NCI-H1105 treated with DMSO at 0.1 percent for 48 hours (cell line): ENCODE measurements at places on chromosomes 3 and 15.

DNA sequence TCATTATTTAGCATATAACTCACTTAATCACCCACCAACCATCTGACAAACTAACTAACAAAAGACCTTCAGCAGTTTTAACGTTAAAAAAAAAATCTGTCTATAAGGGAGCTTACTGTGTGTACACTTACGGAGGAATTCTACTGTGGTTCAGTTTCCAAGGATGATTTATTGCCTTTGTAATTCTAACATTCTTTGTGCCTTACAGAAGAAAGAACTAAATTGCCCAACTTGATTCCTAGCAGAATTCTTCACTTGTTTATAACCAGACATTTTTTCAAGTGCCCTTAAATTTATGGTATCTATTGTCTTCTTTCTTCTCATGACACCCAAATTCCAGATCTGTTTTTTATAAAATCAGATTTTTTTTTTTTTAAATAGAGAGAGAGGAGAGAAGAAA is 119.7 kb upstream of the IGSF10 start:
- no peak for DNase-seq

GRCh38 chr3:159232966-159233365 is 431.1 kb downstream of the MFSD1 start:
- DNase-seq: no peak

- no peak for DNase-seq
Observed at GRCh38 chr15:77975332-77976094, 102.0 kb downstream of the TBC1D2B start.

- DNase-seq: no peak
Observed at GRCh38 chr3:30146978-30147377, 459.4 kb upstream of the TGFBR2 start.

GRCh38 chr15:56942118-56942517 is 23.7 kb downstream of the TCF12 start:
- DNase-seq: no peak

- no peak for DNase-seq
Observed at GRCh38 chr15:45827766-45828165, 192.9 kb downstream of the SQOR start.

- no peak for DNase-seq
Observed at GRCh38 chr3:78977073-78977472, 790.7 kb downstream of the ROBO1 start.

DNA sequence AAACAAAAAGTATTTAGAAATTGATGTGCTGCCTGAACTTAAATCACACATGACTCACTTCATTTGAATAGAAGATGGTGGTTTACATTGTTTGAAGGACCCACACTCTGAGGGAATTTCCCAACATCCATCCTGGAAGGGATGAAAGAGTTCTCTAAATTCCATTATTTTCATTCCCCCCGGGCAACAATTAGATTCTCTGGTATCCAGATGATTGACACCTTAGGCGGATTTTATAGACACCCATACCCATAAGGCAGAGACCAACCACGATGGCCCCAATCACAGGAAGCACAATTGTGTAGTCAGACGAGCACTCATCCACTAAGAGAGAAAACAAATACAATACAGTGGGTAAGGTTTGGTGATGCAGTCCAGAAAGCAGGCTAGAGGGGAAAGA is 24.6 kb upstream of the MCCC1 start:
- no peak for DNase-seq

- DNase-seq: no peak
Observed at GRCh38 chr3:123318374-123318773, 116.6 kb downstream of the SEC22A start.

DNA sequence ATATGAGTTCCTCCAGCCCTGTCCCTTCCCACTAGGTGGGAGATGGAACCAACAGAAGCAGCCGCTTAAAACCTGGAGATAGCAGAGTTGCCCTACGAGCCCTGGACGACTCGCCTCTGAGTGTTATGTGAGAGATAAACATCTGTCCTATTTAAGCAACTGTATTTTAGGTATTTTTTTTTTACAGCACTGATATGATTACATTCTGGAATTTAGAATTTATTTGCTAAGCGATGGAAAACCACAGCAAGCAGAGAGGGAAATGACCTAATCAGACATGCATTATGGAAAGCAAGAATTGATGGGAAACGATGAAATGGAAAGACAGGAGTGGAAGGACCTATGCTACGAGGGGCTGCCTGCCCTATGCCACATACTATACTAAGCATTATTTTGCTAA is 379.0 kb upstream of the IL12A start:
- DNase-seq: no peak

GRCh38 chr3:193744048-193744821 is 151.2 kb downstream of the OPA1 start:
- DNase-seq: no peak

- no peak for DNase-seq
Observed at GRCh38 chr3:28816017-28816416, 464.9 kb upstream of the RBMS3 start.

DNA sequence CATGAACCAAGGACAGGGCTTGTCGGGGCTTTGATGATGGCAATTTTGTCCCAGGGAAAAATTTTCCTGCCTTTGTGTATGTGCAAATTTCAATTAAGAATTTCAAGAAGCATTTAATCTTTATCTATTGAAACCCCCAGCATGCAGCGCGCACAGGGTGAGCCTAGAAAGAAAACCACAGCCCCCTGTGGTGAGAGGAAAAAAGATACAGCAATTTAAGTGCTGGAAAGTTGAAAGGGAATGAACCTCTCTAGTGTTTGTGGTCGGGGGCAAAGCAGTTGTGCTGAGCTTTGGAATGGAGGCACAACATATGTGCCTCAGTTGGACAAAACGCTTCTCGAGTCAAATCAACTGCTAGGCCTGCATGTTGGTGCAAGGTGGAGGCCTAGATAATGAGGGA is 111.8 kb upstream of the C15orf61 start:
- peak; percentile 71 for DNase-seq

DNA sequence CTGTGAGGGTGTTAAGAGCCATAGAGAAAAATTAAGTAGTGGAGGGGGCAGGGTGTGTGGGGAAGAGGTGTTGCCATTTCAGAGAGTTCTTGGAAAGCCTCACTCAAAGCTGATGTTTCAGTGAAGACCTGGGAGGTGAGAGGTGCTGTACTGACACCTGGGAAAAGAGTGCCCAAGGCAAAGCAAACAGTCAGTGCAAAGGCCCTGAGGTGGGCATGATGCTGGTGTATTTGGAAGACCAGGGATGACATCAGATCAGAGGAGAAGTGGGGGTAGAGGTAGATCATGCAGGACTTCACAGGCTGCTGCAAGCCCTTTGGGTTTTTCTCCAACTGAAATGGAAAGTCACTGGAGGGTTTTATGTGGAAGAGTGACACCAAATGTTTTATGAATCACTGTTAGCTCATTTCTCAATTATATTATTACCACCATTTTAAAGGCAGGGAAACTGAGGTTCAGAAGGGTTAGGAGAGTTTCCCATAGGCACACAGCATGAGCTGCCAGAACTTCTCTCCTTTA is 42.8 kb upstream of the SMAD3 start:
- no peak for DNase-seq

- DNase-seq: peak; percentile 55
Observed at GRCh38 chr3:161274691-161275298, 53.7 kb downstream of the NMD3 start.

DNA sequence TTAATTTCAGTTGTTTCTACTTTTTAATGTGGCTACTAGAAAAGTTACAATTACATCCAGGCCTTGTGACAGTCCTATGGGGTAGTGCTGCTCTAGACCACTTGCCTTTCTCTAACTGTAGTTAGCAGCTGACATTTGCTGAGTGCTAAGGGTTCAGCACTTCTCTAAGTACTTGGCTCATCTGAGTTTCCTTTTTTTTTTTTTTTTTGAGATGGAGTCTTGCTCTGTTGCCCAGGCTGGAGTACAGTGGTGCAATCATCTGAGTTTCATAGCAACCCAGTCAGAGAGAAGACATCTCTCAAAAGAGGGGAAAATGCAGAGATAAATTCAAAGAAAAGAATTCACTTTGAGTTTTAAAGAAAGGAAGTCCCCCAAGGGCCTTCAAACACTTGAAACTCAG is 130.8 kb downstream of the MYLK start:
- no peak for DNase-seq

GRCh38 chr3:170330366-170330765 is 27.1 kb upstream of the SKIL start:
- no peak for DNase-seq

GRCh38 chr3:186526256-186526606 is 17.9 kb downstream of the CRYGS start:
- DNase-seq: no peak

- DNase-seq: no peak
Observed at GRCh38 chr3:141262308-141262705, 30.7 kb downstream of the PXYLP1 start.

- DNase-seq: no peak
Observed at GRCh38 chr3:130395916-130396315, 50.4 kb downstream of the COL6A5 start.

DNA sequence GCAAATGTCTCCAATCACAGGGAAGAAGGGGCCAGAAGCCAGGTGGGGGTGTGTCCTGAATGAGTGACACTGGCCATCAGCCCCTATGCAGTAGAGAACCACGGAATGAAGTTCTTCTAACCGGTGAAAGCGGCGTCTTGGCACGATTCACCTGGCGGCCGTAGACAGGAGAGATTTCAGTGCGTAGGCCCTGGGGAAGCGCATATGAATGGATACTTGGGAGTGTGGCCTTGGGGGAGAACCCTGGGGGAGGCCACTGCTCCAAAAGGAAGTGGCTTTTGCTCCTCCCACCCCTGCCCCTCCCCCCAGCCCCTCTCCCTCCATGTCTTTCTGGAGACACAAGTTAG is 43.6 kb downstream of the RBPMS2 start:
- DNase-seq: no peak

DNA sequence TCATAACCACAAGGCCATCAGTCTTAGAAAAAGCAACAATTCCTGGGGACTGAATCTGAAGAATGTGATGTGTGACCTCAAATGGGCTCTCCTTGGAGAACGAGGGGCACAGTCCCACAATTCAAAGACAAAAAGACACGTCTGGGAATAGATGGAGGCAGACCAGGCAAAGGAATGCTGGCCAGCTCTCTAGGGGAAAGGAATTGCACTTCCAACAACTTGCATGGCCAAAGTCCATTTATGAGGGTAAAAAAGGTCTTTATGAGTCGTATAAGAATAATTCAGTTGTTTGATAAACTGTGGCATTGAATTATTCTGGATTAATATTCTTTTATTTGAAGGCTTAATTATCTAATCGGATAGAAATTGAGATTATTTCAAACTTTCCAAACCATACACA is 180.5 kb upstream of the FEZF2 start:
- no peak for DNase-seq

- no peak for DNase-seq
Observed at GRCh38 chr15:80822256-80822655, 43.1 kb downstream of the CEMIP start.

- DNase-seq: no peak
Observed at GRCh38 chr15:66786708-66787488, 84.9 kb downstream of the SMAD6 start.

GRCh38 chr3:45965653-45966052 is 22.4 kb downstream of the CXCR6 start:
- no peak for DNase-seq

GRCh38 chr3:149554826-149555225 is 80.3 kb downstream of the TM4SF4 start:
- no peak for DNase-seq

GRCh38 chr15:62171882-62172281 is 6.8 kb upstream of the C2CD4B start:
- no peak for DNase-seq

GRCh38 chr3:11643201-11643603 is 513 bp downstream of the VGLL4 start:
- no peak for DNase-seq

DNA sequence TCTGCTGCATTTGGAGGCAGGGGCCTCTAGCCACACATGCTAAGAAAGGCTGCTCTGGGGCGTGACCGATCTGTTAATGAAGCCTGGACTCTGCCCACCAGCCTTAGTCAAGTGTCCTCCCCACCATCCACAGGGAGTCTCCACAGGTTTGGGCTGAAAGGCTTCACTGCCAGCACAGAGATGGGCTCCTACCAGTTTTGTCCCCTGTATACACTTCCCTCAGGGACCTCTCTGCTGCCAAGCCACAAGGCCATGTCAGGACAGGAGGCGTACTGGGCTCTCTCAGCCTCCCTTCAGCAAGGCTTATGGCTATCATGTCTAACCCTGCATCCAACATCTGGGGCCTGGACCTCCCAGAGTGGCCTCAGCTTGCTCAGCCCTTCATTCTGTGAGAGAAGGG is 23.5 kb downstream of the KIF9 start:
- DNase-seq: no peak

GRCh38 chr15:80199869-80200268 is 47.1 kb downstream of the FAH start:
- DNase-seq: no peak

GRCh38 chr3:9879830-9880549 is at the start of gene CIDEC:
CIDEC (minus strand) TSS chr3:9880253; CDS start chr3:9878486, 1,767 bp downstream.
- no peak for DNase-seq

- no peak for DNase-seq
Observed at GRCh38 chr3:53259427-53260259, 3.8 kb upstream of the TKT start.

DNA sequence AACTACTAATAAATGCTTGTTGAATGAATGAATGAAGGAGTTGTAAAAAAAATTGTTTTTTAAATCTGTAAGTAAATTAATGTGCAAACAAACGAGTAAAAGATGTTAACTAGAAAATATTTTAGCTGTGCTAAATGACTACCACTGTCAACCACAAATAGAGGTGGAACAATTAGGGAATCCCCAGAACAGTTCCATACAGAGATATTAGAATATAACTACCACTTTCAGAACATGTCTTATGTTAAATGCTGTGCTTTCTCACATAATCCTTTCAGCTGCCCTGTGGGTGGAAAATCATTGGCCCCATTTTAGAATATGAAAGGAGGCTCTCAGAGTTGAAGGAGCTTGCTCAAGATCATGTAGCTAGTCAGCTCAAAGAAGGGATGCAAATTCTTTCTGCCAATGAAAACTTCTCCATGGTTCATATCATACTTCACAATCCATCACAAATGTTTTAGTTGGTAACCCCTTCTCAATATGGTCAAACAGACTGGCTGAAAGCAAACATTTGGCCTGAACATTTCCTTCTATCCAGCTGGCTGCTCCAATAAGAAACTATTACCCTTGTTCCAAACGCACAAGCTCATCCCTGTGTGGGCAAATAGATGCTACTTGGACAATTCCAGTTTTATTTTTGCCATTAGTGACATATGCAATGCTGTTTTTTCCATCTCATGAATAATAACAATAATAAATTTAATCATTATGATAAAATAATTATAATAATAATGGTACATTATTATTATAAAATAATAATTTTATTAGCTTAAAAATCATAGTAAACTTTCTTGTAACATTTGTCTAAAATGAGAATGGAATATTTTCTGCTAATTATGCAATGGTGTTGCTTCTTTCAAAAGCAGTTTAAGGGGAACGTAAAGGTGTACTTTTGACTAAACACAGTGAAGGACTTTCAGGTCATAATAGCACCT is 290.4 kb upstream of the STT3B start:
- DNase-seq: no peak

GRCh38 chr3:106114220-106114619 is 245.4 kb upstream of the CBLB start:
- no peak for DNase-seq

DNA sequence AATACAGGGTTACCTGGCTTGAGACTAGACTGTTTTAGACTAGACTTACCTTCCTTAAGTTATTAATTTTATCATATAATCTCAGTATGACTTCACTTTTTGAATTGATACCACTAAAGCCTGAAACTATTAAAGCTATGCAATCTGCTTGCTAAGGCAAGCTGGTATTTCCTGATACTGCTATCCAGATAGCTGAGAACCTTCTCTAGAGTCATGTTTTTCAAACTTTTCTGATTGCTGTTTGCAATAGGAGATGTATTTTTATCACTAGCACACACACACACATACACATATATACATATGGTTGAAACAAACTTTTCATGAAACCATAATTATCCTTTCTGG is 9.3 kb upstream of the MAGI1 start:
- no peak for DNase-seq
